ENCODE measurements at places on chromosomes 13 and 19. TPM values are rescaled to one million over a fixed set of nuclear protein-coding genes. Genes with fewer than 3 reads are reported as not detected.

DNA sequence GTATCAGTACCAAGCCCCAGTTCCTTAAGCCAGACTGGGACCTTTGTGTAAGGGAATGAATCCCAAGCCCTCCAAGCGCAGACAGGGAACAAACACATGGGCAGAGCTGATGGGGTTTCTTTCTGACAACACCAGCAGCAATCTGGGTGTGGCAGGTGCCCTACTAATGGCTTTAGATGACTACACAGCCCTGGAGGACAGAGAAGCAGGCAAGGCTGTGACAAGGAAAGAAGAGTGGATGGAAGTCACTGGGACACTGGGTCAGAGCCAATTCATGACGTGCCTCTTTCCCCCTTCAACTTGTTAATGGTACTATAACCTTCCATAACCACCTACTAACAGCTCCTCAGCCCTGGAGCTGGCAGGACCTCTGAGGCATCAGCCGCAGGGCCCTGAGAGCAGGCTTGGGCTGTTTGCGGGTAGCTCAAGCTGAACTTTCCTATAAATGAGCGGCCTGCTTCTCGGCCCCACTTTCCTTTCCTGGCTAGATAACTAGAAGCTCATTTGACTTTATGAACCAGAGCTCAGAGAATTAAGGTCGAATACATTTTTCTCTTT, 38.9 kb downstream of the RASL11A start:
- DNase-seq: no peak

DNA sequence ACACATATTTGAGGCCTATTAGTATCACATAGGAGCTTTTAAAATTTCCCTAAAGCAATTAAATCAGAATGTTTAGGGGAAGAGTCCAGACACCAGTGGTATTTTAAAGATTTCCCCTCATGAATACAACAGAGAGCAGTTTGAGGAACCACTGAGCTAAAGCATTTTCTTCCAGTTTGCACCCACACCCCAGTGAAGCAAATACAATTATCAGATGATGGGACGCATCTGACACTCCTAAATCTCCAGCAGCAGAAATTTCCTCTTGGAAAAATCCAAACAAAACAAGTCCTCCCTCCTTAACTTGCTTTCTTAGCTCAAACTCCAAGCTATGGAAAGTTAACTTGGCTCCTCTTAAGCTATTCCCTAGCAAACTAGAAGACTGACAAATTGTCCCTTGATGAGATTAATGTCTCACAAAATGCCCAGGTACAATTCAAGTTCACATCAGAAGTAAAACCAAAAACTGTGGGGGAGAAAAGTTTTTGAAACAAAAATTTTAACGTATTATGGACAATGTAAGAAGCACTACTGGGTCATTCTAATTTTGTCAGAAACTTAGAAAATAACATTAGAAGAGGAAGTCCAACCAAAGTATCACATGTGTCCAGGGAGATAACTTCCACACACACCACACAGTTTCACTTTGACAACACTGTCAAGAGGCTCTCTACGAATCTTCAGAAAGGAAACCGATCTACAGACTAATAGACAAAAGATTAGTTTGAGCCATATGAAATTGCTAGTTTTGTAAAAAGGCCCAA, 74.1 kb downstream of the ABCC4 start:
- no peak for DNase-seq

The RXFP2 gene
- not detected for total RNA-seq

DNA sequence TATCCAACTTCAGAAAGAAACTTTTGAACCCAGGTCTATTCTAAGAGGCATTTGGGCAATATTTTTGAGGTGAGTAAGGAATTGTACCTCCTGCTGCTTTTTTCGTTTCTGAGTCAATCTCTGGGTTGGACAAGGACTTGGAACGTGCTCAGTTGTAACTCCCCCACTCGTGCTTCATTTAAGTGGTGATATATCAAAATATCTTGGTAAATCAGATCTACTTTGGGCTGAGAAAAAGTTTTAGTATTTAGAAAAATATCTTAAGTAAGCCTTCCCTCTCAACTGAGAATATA, 728.9 kb downstream of the EFNB2 start:
- DNase-seq: no peak

DNA sequence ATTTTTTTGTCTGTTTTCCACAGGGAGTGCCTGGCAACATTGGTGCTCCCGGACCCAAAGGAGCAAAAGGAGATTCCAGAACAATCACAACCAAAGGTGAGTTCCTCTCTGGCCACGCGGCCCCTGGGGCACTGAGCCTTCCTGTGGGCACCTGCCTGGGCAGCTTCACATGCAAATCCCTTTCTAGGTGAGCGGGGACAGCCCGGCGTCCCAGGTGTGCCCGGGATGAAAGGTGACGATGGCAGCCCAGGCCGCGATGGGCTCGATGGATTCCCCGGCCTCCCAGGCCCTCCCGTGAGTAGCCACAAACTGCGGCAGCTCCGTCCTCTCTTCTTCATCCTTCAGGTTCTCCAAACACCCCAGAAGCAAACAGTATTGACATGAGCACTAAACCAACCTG, 99.4 kb downstream of the RAB20 start:
- no peak for DNase-seq

- DNase-seq: no peak
These were observed 22.0 kb downstream of the CEACAM16 start for GRCh38 chr19:44720945-44721344.

DNA sequence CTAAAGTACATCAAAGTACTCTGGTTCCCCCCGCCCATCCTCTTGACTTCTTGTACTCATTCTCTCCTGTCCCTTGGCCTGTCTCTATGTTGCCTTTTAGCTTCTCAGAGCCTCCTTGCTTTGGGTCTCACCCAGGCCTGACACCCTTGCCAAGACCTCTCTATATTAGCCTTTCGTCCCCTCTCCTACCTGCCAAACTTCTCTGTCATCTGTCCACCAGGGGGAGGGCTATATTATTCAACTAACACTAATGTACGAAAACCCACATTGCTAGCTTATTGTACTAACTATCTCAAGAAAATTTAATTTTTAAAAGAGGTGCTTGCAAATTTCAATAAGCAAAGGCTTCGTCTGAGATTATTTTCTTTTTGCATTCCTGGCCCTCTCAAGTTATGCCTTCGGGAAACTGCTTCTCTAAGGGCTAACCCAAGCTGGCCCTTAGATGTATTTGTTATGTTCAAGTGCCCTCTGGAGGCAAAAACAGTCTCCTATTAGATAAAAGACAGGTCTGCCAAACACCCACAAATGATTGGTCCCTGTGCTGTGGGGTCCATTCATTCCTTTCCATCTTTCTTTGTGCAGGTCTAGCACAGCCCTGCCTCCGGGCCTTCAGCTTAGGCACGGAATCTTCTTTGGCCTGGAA, 6.3 kb upstream of the MRPS31 start:
- DNase-seq: no peak

DNA sequence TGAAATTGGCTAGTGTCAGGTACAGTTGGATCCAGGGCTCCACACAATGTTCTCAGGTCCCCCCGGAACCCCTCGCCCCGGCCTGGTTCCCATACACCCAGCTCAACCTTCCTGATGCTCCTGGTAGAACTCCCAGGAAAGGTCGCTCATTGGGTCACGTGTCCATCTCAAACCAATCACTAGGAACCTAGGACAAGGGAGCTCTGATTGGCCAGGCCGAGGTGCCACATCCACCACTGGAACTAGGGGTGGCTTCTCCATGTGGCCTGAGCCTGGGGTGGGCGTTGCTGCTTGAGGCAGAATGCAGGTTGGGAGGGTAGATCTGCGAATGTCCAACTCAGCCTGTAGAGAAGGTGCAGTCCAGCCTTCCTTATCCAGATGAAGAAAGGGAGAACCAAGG, 6.9 kb upstream of the MEF2B start:
- DNase-seq: no peak

- no peak for DNase-seq
These were observed 6.9 kb downstream of the DCLK1 start for GRCh38 chr13:36124236-36124822.

The LACC1 gene
- 16.5 TPM for total RNA-seq

The PSG2 gene
- not detected for total RNA-seq

- DNase-seq: no peak
These were observed 235.9 kb downstream of the KLF12 start for GRCh38 chr13:73898276-73898675.

- no peak for DNase-seq
These were observed 144.5 kb upstream of the FBXL3 start for GRCh38 chr13:77171451-77171850.

- DNase-seq: peak; percentile 95
These were observed 5.1 kb downstream of the CD37 start for GRCh38 chr19:49340069-49340864.

DNA sequence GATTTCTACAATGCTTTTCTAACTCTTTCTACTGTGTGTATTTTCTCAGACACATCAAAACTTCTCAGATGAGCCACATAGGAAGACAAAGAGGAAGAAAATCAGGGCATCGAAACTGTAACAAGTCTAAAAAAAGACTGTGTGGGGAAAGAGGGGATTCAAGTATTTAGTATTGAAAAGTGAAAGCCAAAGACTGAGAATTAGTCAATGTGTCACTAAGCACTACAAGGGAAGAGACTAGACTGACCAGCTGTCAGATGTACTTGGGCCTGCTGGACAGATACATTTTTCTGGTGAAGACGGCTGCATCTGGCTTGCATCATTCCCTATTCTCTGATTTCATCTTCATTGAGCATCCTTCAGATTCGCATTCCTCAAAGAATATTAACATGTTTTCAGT, 25.4 kb downstream of the COMMD6 start:
- DNase-seq: no peak

DNA sequence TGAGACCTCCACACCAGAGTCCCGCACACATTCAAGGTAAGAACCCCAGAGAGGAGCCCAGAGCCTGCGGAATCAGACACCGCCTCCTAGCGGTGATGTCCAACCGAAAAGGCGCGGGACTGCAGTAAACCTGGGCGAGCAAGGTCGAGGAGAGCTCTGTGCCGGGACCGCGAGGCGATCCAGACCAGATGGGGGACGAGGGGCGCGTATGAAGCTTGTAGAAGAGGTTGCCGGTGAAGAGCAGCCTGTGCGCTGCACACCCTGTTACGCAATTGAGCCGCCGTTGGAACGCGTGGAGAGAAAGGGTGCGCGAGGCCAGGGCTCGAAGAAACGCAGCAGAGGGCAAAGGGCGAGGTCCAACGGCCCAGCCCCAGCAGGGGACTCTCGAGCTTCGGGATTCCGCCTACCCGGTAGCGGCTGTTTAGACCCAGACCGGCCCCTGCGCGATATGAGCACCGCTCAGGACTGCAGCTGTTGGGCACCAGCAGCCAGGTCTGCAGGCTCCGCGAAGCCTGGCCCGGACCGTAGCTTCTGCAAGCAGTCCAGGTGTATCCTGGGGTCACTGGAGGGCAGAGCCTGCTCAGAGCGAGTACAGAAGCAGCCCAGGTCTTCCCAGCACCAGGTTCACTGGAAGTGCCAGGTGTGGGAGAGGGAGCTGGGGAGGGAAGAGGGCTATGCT, 65.9 kb upstream of the ZNF599 start:
- peak; percentile 62 for DNase-seq

DNA sequence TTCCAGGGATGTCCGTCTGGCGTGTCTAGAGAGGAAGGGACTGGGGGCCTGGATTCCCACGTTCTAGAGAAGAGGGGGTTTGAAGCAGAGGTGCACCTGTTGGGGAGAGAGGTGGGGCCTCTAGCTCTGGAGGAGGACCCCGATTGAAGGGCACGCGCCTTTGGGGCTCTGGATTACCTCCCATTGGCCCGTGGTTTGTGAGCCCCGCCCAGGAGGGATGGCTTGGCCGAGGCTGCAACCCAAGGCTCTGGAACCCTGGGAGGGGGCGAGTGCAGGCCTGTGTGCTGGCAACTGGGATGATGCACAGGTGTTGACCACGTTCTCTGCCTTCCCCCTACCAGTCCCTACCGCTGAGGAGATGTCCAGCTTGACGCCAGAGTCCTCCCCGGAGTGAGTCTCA, 20.2 kb downstream of the TMEM150B start:
- no peak for DNase-seq

The KIR2DL3 gene
- total RNA-seq: not detected

The SHD gene
- 21.9 TPM for total RNA-seq

DNA sequence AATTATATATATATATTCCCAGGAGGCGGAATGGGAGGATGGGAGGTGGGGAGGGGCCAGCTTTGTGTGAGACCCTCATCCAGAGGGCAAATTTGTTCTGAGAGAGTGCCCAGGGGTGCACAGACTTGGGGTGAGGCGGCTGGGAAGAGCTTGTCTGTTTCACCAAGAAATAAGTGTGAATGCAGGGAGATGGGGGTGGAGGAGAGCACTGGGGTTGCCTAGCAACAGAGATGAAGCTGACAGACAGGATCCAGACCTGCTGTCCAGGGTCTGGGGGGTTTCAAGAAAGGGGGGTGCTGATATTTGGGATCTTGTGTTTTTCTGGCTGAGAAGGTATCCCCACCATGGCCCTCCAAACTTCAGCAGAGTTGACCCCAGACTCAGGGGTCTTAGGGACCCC, 18.6 kb upstream of the TNFAIP8L1 start:
- no peak for DNase-seq

DNA sequence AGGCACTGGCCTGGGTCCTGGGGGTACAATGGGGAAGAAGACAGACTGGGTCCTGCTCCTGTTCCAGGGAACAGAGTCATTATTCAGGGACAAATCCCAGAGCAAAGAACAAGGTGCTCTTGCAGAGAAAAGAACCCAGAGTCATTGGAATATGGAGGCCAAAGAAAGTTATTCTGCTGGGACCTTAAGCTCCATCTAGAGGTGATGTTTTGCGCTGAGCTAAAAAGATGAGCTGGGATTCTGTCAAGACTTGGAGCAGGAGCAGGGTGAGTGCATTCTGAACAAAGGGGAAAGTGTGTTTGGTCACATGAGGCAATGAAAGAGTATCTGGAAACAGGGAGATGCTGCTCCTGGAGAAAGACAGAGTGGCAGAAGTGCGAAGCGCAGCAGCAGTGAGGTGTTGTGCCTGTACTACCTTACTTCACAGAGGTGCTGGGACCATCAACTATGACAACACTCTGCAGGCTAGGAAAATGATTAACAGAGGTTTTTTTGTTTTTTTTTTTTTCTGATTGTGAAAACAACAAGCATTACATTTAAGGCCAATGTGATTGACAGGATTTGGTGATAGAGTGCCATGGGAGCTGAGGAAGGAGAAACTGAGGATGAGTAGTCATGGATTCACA, 95.3 kb upstream of the TNFSF11 start:
- no peak for DNase-seq

The RASGRP4 gene
- total RNA-seq: 2.5 TPM

GRCh38 chr13:110409581-110409992, 102.5 kb downstream of the COL4A2 start:
- DNase-seq: no peak

- no peak for DNase-seq
These were observed 297.9 kb downstream of the DCT start for GRCh38 chr13:94181461-94182107.

GRCh38 chr19:36152019-36152351, 262 bp downstream of the COX7A1 start:
- DNase-seq: no peak

GRCh38 chr13:76929320-76929719, 19.0 kb upstream of the ACOD1 start:
- no peak for DNase-seq

- peak; percentile 72 for DNase-seq
These were observed 94.1 kb downstream of the STK24 start for GRCh38 chr13:98482476-98483444.

DNA sequence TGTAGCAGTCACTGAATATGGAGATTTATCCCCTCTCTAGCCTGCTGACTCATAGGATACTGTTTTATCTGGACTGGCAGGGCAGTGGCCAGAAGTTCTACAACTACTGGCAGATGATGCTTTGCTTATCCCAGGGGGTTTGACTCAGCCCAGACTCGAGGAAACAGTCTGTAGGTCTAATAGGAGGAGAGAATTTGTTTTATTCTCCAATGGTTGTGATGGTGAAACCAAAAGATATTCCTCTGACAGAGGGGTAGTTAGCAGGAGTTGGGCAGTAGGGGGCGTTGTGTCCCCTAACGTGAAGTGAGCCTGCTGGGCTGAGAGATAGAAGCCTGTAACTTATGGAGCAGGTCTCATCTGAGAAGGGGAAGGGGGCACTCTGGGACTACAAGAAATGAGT, 74.9 kb downstream of the WTIP start:
- no peak for DNase-seq

The S1PR5 gene
- not detected for total RNA-seq
